ENCODE measurements at places on chromosomes 3 and 15. TPM values are rescaled to one million over a fixed set of nuclear protein-coding genes. Genes with fewer than 3 reads are reported as not detected.

GRCh38 chr3:102761766-102762165 is 327.0 kb downstream of the ZPLD1 start:
- DNase-seq: no peak

GRCh38 chr15:58212909-58213526 is 74.8 kb downstream of the AQP9 start:
- no peak for DNase-seq

DNA sequence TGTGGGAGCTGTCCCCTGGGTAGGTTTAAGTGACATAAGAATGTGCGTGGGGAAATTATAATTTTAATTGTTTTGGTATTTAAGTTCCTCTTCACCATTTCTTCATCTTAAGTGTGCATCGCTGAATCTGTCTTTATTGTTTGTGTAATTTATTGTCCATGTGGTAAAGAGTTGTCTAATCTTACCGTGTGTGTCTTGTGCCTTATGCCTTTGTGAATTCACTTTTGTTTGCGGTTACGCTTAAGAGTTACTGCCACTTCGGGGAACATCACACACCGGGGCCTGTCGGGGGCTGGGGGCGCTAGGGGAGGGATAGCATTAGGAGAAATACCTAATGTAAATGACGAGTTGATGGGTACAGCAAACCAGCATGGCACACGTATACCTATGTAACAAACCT is 767 bp downstream of the WDR48 start:
- DNase-seq: no peak

GRCh38 chr3:133835961-133836360 is 30.3 kb downstream of the SRPRB start:
- no peak for DNase-seq

The IL17RB gene
- 0.25 TPM for total RNA-seq

The ARPP21 gene
- not detected for total RNA-seq

DNA sequence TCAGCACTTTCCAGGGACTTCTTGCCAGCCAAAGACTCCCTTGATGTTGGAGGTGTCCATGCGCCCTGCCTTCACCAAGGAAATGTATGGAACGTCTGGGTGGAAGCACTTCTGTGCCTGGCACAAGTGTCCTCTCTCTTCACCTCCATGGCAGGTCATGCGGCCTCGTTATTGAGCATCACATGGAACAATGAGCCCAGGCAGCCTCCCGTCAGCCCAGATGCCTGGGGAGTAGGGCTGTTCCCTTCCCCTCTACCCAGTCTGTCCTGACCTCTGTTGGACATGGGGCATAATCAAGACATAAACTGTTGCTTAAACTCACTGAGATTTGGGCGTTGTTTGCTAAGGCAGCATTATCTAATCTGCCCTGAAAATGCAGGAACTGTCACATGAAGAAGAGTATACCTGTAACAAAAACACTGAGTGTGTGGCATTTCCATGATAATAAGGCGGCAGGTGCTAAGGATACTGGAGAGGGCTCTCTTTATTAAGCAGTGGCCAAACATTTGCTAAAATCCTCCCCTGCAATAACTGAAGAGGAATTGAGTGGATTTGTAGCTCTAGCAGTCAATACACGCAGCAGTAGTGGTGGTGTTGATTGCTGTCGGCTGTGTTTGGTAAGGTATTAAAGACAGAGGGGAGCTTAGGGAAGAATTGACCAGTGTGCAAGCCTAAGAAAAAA is 338.2 kb upstream of the ATP10A start:
- DNase-seq: no peak

The APOD gene
- 270 TPM for total RNA-seq

GRCh38 chr3:27213450-27213849 is 155.7 kb downstream of the NEK10 start:
- no peak for DNase-seq

Data from heart right ventricle (tissue), 16 donors.